ENCODE measurements at places on chromosomes 13 and 19. TPM values are rescaled to one million over a fixed set of nuclear protein-coding genes. Genes with fewer than 3 reads are reported as not detected.

Gene OR7C1
- not detected for total RNA-seq

DNA sequence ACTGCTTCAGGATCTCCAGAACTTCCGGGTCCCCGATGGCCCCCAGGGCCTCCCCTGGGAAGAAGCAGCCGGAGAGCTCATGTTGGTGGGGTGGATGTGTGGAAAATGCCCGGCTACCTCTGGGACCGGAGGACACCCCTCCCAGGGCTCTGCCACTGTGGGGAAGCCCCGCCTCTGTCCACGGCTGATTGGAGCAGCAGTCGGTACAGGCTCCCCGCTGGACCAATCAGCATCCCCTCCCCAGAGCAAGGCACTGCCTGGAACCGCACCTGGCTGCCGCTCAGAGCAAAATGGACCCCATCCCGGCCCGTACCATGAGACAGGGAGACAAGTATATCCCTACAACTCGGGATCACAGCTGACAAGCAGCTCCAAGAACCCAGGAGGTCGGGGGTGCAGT, 6.4 kb downstream of the DOHH start:
- H3K4me3 ChIP-seq: no peak overlapping the region
- no peaks in the 10 kb centered on the region for H3K27me3 ChIP-seq
- no peak overlapping the region for H3K27ac ChIP-seq
- peaks cover 43% of the 10 kb centered on the region for H3K36me3 ChIP-seq

Gene SIGLEC11
- total RNA-seq: 0.94 TPM

DNA sequence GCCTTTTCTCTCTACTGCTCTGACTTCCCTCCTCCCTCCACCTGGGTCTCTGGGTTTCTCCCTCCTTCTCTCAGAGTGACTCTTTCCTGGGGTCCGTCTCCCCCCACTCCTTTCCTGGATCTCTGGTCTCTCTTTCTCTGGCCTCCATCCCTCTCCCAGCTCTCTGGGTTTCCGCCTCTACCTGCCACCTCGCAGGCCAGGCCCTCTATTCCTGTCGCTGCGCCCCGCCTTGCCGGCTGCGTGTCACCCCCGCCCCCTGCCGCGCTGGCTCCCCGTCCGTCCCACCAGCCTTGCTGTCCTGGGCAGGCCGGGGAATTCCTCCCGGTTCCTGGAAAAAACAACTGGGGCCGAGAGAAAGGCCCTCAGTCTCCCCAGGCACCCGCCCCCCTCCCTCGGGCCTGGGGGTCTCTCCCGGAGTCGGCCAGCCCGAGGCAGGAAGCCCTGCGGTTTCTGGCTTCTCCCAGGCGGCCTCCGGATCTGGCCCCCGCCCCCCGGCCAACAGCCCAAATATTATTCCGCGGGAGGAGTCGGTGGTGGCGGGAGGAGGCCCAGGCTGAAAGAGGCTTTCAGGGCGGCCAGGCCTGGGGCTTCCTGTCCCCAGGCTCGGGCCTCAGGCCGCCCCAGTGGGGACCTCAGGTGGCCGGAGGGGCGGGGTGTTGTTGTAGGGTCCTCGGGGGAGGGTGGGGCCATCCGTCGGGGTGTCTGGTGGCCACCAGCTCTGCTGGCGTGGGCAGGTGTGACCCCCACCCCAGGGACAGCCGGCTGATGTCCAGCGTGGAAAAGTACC, 9.3 kb downstream of the IRF2BP1 start:
- DNase-seq: no peak
- H3K27ac ChIP-seq: peak overlapping the region; percentile 49
- peaks cover 6% of the 10 kb centered on the region for H3K4me1 ChIP-seq
- no peaks in the 10 kb centered on the region for H3K36me3 ChIP-seq
- H3K4me3 ChIP-seq: peak overlapping the region; percentile 42

GRCh38 chr13:29000826-29001225, 180.7 kb downstream of the MTUS2 start:
- no peak overlapping the region for H3K27ac ChIP-seq
- DNase-seq: no peak
- no peak overlapping the region for H3K4me3 ChIP-seq
- H3K36me3 ChIP-seq: no peaks in the 10 kb centered on the region
- no peaks in the 10 kb centered on the region for H3K4me1 ChIP-seq

Gene ZNF132
- 8.7 TPM for total RNA-seq

Gene ZNF85
- total RNA-seq: 3.2 TPM

Gene ZNF784
- total RNA-seq: 6.0 TPM

DNA sequence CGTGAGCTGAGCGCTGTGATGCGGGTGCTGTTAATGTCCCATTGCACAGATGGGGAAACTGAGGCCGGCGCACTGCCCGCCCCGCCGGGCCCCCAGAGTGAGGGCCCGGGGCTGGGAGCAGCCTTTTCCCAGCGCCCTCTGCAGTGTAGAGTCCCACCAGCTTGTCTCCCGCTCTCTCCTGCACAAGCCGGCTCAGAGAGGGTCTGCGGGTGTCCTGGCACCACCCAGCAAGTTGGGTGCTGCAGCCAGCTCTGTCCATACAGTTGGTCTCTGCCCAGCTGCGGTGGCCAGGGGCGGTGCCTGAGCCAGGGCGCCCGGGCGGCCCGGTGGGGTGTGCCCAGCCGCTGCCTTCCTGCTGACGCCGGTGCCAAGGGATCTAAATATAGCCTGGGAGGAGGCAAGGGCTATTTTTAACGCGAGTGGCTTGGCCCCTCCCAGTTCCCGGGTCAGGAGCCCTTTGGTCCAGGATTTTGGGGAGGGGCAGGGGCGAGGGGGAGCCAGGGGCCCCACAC, 19.3 kb downstream of the GADD45B start:
- no peaks in the 10 kb centered on the region for H3K27me3 ChIP-seq
- no peaks in the 10 kb centered on the region for H3K4me1 ChIP-seq
- peak; percentile 91 for DNase-seq
- H3K36me3 ChIP-seq: no peaks in the 10 kb centered on the region
- peak overlapping the region; percentile 61 for H3K4me3 ChIP-seq

DNA sequence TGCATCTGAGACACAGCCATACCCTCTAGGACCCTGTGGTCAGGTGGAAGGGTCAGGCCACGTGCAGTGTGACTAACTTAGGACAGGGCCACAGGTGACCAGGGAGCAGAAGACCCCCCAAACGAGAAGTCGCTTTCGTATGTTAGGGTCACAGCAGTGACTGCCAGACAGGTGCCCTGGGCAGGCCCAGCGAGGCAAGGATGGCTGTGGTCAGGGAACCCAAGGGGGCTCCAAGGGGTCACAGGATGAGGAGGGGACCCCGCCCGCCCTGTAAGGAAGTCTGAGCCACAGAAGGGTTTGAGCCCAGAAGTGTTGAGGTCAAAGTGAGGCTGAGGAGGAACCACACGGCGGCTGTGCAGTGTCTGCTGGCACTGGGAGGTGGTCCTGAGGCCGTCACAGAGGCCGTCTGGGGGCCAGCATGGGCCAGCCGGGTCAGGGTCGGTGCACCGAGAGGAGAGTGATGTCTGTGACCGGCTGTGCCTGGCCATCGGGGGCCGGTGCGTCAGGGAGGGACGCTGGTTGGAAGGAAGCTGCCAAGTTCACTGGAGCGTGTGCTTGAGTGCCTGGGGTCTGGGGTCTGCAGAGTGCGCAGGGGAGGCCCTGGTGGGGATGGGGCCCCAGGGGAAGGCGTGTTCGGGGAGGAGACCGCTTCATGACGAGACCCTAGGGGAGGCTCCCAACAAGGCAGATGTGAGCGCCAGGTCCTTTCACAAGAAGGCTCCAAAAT, 24.8 kb upstream of the TMEM255B start:
- no peak overlapping the region for H3K4me3 ChIP-seq
- no peaks in the 10 kb centered on the region for H3K4me1 ChIP-seq
- no peak overlapping the region for H3K27ac ChIP-seq

DNA sequence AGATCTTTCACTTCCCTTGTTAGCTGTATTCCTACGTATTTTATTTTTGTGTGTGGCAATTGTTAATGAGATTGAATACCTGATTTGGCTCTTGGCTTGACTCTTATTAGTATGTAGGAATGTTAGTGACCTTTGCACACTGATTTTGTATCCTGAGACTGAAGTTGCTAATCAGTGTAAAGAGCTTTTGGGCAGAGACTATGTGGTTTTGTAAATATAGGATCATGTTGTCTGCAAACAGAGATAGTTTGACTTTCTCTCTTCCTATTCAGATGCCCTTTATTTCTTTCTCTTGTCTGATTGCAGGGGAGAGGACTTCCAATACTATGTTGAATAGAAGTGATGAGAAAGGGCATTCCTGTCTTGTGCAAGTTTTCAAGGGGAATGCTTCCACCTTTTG, 160.3 kb upstream of the PCDH20 start:
- no peak overlapping the region for H3K4me3 ChIP-seq
- no peaks in the 10 kb centered on the region for H3K4me1 ChIP-seq
- H3K27ac ChIP-seq: no peak overlapping the region
- H3K36me3 ChIP-seq: no peaks in the 10 kb centered on the region
- H3K27me3 ChIP-seq: no peaks in the 10 kb centered on the region

Gene CDC16
- 149 TPM for total RNA-seq

- H3K27me3 ChIP-seq: no peaks in the 10 kb centered on the region
- H3K27ac ChIP-seq: no peak overlapping the region
- no peak for DNase-seq
- peaks cover 6% of the 10 kb centered on the region for H3K4me1 ChIP-seq
- no peak overlapping the region for H3K4me3 ChIP-seq
- no peaks in the 10 kb centered on the region for H3K36me3 ChIP-seq
These were observed 87.5 kb downstream of the SOX1 start for GRCh38 chr13:112154301-112155060.

GRCh38 chr19:47716270-47716937, 3.2 kb downstream of the EHD2 start:
- H3K36me3 ChIP-seq: no peaks in the 10 kb centered on the region
- H3K27me3 ChIP-seq: no peaks in the 10 kb centered on the region
- H3K4me1 ChIP-seq: no peaks in the 10 kb centered on the region
- no peak overlapping the region for H3K27ac ChIP-seq
- no peak for DNase-seq

DNA sequence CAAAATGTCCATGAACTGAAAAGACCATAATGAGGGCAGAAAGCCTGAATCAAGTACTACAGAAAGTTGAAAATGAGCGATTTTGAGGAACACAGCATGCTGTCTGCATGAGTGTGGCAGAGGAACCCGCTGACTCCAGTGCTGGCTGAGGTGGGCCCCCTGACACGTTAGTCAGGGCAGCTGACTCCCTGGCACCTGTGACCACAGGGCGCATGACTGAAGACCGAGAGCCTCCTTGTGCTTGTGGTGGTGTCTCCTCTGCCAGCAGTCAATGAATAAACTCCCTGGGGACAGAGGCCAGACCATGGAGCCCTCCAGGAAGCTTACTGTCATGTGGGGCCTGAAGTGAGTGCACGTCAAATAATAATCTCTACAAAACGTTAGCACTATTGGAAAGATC, 38.4 kb upstream of the VSTM2B start:
- H3K4me1 ChIP-seq: no peaks in the 10 kb centered on the region
- no peak overlapping the region for H3K4me3 ChIP-seq
- peak; percentile 7 for DNase-seq
- no peaks in the 10 kb centered on the region for H3K36me3 ChIP-seq

- no peaks in the 10 kb centered on the region for H3K27me3 ChIP-seq
- no peak for DNase-seq
- H3K36me3 ChIP-seq: no peaks in the 10 kb centered on the region
These were observed 8.5 kb downstream of the DBP start for GRCh38 chr19:48628486-48629296.

GRCh38 chr13:38316129-38316528, 33.5 kb upstream of the UFM1 start:
- H3K27me3 ChIP-seq: no peaks in the 10 kb centered on the region
- no peaks in the 10 kb centered on the region for H3K4me1 ChIP-seq
- no peak for DNase-seq

Gene CD70
- not detected for total RNA-seq

Gene IL4I1
- not detected for total RNA-seq

DNA sequence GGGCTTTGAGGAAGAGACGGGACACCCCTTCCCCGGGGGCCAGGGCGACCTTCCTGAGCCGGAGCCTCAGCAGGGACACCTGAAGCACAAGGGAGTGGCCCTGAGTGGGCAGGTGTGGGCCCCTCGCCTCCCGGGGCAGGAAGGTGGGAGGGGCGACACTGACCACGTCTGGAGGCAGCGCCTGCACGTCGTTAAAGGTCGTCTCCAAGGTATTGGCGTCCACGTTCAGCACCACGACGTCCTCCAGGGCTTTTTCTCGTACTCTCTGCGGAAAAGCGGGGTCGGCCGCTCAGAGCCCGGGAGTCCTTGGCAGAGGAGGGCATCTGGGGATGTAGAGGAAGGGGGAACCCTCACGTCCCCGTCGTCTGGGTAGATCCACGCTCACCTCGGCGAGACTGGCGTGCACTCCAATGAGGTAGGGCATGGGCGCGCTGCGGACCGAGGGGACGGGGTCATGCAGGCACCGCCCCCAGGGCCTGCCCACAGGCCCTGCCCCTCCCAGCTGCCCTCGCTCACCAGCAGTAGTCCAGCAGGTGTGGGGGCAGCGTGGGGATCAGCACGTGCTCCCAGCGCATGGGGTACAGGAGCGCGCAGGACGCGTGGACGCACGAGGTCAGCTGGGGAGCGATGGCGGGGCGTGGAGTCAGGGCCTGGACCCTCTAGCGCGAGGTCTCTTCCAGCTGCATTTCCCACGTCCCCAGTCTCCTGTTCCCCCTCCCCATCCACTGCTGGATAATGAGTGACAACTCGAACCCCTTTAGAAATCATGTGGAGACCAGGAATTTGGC, 6.1 kb downstream of the DENND1C start:
- H3K4me1 ChIP-seq: peaks cover 18% of the 10 kb centered on the region
- H3K4me3 ChIP-seq: no peak overlapping the region
- DNase-seq: no peak
- H3K36me3 ChIP-seq: no peaks in the 10 kb centered on the region
- H3K27me3 ChIP-seq: no peaks in the 10 kb centered on the region
- H3K27ac ChIP-seq: no peak overlapping the region

Gene LGALS14
- not detected for total RNA-seq

GRCh38 chr13:32159137-32159869, 127.7 kb downstream of the FRY start:
- no peak for DNase-seq
- H3K27ac ChIP-seq: no peak overlapping the region
- no peaks in the 10 kb centered on the region for H3K4me1 ChIP-seq
- H3K36me3 ChIP-seq: no peaks in the 10 kb centered on the region

Gene TSSK6
- 10.8 TPM for total RNA-seq

GRCh38 chr13:65597839-65598818, 1632.0 kb downstream of the PCDH9 start:
- no peak overlapping the region for H3K4me3 ChIP-seq
- no peaks in the 10 kb centered on the region for H3K27me3 ChIP-seq
- no peaks in the 10 kb centered on the region for H3K4me1 ChIP-seq
- H3K36me3 ChIP-seq: no peaks in the 10 kb centered on the region
- no peak for DNase-seq

Measured in Peyer's patch (tissue), 4 donors.